ENCODE measurements at places on chromosomes 2 and 18.

GRCh38 chr2:134438371-134438770 is 184.5 kb downstream of the MGAT5 start:
- DNase-seq: no peak

- no peak for DNase-seq
These were observed 87.4 kb upstream of the GPC1 start for GRCh38 chr2:240347949-240348500.

DNA sequence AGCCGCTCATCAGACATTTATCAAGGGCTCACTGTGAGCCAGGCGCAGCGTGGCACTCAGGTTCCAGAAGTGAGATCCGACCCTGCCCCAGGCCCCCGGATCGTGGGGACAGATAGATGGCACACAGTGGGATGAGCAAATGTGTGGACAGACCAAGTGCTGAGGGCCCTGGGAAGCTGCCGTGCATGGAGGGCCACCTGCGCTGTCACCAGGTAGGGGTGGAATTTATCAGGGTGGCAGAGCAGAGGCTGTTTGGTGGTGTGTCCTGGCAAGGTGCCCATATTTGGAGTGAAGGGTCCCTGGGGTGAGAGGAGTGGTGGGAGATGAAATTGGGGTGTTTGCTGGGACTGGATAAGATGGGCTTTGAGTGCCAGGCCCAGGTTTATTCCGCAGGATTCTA is 92.8 kb upstream of the HS6ST1 start:
- no peak for DNase-seq

DNA sequence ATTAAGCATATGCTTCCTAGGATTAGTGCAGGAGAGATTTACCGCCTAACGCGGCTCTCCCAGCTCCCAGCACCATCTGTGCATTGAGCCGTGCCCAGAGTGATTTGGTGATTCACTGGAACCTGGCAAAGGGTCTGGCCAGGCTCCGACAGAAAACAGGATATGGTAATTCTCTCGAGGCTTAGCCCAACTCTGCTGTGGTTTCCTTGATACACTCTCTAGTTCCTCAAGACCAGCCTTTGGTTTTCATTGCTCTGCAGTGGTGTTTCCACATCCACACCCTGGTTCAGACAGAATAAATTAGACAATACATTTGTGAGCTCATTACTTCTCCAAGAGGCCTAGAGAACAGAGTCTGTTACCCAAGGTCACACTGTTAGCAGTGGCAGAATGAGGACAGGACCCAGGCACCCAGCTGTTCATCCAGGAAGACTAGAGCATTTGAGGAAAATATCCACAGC is 23.0 kb upstream of the SMAD2 start:
- no peak for DNase-seq

DNA sequence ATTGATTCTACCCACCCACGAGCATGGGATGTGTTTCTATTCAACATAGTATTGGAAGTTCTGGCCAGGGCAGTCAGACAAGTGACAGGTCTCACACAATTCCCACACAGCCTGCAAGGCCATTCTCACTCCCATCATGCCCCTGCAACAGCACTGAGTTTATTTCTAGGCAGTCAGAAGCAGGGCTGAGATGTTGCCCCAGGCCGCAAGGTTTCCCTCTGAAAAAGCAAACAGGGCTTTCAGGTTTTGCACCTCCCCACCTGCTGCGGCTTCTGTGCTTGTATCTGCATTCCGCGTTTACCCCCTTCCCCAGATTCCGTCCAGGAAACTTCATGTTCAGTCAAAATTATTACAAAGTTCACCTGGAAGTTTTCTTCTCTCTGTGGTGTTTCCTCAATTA is 9.4 kb upstream of the TACR1 start:
- DNase-seq: no peak

GRCh38 chr2:197455428-197455827 is 2.1 kb downstream of the COQ10B start:
- DNase-seq: no peak

DNA sequence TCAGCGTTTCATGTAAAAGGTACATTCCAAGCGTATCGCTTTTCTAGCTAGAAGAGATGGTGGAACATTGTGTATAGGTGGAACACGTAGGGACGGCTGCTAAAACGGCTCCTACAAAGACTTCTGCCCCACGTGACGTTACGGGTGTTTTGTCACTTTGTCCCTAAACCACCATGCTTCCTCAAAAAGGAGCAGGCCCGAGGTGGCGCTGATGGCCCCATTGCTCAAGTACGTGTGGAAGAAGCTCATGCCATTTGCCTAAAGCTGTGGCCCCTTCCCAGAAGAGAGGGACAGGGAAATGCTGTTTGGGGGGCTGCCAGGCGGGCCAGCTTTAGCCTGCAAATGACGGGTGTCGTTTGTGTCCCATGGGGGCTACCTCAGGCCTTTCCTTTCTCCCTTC is 72.7 kb downstream of the TMEM247 start:
- DNase-seq: no peak

DNA sequence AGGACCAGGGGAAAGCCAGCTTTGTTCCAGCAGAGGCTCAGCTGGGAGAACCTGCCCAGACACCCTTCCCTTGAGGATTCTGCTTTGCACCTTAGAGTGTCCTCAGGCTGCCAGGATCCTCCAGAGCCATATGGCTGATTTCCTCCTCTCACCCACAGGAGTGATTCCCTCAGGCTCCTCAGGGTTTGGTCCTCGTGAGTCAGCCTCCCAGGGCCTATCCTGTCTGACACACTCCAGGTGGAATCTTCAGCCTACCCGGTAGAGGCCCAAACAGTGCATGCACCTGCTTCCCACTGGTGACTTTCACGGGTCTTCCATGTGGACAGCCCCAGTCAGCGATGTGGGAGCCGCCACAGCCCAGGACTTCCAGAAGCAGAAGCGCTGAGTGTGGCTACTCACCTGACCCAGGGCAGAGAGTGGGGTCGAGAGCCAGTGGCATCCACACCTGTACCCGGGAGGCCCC is 73.3 kb downstream of the TFCP2L1 start:
- no peak for DNase-seq

DNA sequence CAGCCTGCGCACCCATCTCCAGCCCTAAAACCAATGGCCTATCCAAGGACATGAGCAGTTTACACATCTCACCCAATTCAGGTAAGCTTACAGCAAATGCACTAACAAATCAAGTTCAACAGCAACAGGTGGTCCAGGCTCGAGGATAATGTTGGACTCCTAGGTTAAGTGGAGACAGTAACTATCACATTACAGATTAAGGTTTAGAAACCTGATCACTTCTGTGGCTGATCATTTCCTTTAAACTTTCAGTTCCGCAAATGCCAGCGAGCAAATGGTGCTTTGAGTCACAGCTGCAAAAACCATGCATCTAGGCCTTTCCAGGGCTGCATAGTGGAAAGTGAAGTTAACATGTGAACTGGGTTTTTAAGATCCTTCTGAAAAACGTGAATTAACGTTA is 259.4 kb downstream of the GBX2 start:
- no peak for DNase-seq

DNA sequence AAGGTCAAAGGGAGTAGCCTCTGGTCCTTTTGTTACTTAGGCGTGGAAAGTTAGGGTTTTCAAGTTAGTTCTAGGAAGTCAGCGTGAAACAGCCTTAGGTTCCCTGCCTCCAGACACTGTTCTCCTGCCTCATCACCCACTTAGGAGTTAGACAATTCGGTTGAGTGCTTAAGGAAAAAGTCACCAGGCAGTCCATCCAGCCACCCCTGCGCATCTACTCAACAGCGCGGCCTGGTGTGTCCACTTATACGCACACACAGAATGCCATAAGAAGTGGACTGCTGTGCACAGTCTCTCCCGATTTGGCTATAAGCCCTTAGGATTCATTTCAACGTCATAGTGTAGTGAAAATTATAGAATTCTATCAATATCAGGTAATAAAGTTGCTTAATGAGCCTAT is 470.8 kb upstream of the TNP1 start:
- no peak for DNase-seq

GRCh38 chr2:214679736-214680135 is 129.7 kb downstream of the BARD1 start:
- no peak for DNase-seq

- DNase-seq: no peak
These were observed 37.8 kb downstream of the ARID5A start for GRCh38 chr2:96574364-96574763.

GRCh38 chr18:48968412-48969215 is 17.8 kb upstream of the SMAD7 start:
- no peak for DNase-seq

DNA sequence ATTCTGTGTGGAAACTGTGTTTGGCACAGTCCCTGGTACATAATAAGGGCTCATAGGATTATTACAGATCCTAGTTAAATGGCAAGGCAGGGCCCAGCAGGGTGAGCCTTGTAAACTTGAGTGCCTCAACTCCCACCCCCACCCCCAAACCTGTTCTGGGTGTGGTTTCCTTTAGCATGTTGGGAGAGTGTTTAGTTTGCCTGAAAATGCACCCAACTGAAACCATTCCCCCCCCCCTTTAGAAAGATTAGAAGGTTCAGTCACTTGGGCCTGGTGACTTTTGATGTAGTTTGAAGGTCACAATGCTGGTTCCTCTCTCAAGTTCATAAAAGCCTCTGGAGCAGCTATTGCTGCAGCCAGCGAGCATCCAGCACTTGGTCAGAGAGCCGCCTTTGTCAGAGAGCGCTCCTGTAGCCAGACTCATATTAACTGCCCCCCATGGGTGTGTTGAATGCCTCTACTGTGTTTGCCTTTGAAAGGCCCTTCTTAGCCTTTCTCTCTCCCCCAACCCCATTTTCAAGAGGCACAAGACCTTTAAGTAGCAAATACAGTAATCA is 113.7 kb downstream of the SPTBN1 start:
- DNase-seq: no peak

GRCh38 chr18:3704556-3705344 is 254.8 kb downstream of the TGIF1 start:
- DNase-seq: no peak

DNA sequence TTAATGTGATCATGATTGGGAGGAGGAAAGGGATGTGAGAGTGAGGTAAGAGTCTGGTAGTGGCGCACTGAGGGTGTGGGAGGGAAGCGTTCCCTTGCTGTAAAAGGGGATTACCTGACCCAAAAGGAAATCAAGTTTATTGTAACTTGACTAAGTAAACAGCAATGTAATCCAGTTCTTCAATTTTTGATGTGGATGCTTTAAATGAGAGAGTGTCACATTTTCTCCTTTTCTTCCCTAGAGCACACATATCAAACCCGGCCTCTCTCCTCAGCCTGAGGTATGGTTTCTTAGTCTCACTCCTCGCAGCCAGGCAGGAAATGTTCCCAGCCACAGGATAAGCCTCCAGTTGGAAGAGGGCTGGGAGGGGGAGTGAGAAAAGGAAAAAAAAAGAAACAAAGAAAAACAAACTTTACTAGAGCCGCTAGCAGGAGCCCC is 688 bp upstream of the ARHGAP28 start:
- DNase-seq: no peak

DNA sequence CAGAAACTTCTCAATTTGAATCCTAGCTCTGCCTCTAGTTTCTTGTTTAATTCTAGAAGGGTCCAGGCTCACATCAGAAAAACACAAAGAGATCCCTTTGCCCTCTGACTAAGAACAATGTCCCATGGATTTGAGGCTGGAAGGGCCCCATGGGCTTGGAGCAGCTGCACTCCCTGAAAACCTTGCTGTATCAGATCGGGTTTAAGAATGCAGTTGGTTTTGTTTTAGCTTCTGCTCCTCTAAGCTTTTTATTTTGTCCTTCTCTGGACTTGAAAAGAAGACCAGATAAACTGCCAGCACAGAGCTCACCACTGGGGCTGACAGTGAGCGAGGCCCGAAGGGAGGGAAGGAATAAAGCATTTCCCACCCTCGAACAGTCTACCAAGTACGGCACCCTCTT is 69.2 kb upstream of the WIPF1 start:
- no peak for DNase-seq

DNA sequence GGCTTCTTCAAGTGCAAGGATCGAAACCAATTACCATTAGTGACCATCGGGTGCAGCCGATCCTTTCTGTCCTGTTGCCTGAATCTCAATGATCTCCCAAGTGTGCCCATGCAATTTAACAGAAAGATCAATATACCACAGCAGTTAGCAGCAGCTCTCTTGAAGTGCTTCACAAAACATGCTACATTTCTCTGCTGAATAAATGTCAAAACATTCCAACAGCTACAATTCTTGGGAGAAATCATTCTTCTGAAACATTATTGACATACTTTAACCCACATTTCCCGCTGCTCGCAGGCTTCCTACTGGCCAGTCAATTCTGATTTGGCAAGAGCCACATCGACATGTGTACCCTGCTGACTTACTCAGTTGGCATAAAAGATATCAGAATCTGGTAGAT is 907.7 kb downstream of the TMEM182 start:
- no peak for DNase-seq

DNA sequence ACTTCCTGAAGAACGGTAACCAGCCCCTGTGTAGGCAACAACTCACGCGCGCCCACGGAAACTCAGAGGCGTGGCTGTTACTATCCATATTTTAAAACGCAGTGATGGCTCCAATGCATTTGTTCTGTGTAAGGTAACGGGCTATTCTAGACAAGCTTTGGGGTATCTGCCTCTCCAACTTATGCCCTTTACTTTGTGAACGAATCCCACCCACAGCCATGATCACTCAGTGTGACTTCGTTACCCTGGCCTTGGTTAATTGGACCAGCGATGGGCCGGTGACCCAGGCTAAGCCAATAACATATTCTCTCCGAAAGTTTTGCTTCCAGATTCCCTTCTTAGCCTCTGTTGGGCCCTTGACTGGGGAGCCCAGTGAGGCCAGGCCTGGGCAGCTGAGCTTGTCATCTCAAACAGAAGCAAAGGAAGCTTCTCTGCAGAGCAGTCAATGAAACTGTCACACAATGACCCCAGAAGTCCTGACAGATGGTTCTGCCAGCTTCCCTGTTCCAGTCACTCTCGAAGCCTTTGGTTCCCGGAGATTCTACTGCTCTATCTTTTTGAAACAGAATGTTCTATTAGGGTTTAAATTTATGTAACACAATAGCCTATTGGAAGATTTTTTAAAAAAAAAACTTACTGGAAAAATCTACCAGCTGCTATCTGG is 30.7 kb upstream of the ROCK2 start:
- no peak for DNase-seq

- no peak for DNase-seq
These were observed 22.2 kb upstream of the DNAH6 start for GRCh38 chr2:84494070-84494469.

GRCh38 chr2:227363756-227364155 is 15.3 kb downstream of the TM4SF20 start:
- no peak for DNase-seq

DNA sequence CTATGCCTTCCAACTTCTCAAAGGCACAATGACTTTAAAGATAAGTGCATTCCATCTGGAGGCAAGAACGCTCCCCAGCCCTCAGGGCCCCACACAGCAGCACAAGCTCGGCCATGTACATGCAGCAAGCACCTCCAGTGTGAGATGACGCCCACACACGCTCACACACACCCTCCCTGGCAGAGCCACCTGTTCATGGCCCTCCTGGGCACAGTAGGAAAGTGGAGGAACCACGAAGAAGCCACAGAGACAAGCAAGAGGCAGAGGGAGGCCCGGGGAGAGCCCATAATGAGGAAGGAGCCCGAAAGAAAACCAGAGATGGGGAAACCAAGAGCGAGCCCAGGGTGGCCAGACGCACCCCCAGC is 21.7 kb downstream of the BIN1 start:
- DNase-seq: no peak

- no peak for DNase-seq
These were observed 15.2 kb downstream of the M1AP start for GRCh38 chr2:74632939-74633312.

GRCh38 chr18:70981400-70982140 is 692.7 kb downstream of the SOCS6 start:
- no peak for DNase-seq

Measured in stimulated activated CD8-positive, alpha-beta memory T cell treated with anti-CD3 and anti-CD28 coated beads, Interleukin-7, amount 100 ng/mL, for 1 hour (primary cell).